ENCODE measurements at places on chromosomes 16 and 17. TPM values are rescaled to one million over a fixed set of nuclear protein-coding genes. Genes with fewer than 3 reads are reported as not detected.

- DNase-seq: no peak
Measured at GRCh38 chr17:80253631-80254395, 6.8 kb upstream of the RNF213 start.

- no peak for DNase-seq
Measured at GRCh38 chr17:416293-417206, 63.9 kb upstream of the RPH3AL start.

The MAPT gene
- total RNA-seq: 0.24 TPM

The SLC35G6 gene
- not detected for total RNA-seq

The CMTM1 gene
- 1.4 TPM for total RNA-seq

GRCh38 chr17:784143-784542, 2.0 kb downstream of the MRM3 start:
- DNase-seq: no peak
